ENCODE measurements at places on chromosomes 6 and 20.

- DNase-seq: no peak
These were observed 33.2 kb downstream of the CDH22 start for GRCh38 chr20:46275091-46275490.

- DNase-seq: no peak
These were observed 87.8 kb downstream of the SLC16A10 start for GRCh38 chr6:111175109-111175508.

GRCh38 chr6:70503813-70504465 is 62.8 kb upstream of the SDHAF4 start:
- no peak for DNase-seq

DNA sequence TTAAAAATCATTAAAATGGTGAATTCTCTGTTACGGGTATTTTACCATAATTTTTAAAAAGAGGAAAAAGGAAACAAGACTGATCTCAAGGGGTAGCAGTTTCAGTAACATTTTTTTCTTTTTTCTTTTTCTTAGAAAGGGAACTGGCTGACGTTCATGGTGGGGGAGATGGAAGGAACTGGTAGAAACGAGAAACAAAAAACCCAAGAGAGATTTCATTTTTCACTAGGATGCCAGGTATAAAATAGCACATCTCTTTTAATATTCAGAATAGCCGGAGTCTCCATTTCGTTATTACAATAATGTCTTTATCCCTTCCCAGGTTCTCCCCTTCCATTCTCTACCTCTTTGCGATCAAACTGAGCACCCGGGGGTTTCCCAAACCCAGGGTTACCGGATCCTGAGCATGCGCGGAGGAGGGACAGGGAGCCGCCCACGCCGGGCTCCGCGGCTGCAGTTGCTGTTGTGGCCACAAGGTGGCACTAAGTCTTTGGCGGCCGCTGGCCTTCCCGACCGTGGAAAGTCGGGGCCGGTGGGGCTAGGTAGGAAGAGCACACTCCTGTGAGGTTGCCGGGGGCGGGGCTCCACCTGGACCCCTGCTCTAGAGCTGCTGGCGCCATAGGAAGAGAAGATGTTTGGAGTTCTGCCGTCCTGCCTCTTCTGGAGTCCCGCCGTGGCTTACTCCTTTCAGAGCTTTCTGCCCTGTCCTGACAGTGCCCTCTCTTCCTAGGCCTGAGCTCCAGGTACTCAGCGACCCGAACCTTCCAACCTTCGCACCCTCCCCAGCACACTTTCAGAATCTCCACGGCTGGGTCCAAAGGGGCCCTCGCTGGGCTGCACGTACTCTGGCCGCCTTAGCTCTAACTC is 146.8 kb downstream of the SH3BGRL2 start:
- DNase-seq: peak; percentile 83

DNA sequence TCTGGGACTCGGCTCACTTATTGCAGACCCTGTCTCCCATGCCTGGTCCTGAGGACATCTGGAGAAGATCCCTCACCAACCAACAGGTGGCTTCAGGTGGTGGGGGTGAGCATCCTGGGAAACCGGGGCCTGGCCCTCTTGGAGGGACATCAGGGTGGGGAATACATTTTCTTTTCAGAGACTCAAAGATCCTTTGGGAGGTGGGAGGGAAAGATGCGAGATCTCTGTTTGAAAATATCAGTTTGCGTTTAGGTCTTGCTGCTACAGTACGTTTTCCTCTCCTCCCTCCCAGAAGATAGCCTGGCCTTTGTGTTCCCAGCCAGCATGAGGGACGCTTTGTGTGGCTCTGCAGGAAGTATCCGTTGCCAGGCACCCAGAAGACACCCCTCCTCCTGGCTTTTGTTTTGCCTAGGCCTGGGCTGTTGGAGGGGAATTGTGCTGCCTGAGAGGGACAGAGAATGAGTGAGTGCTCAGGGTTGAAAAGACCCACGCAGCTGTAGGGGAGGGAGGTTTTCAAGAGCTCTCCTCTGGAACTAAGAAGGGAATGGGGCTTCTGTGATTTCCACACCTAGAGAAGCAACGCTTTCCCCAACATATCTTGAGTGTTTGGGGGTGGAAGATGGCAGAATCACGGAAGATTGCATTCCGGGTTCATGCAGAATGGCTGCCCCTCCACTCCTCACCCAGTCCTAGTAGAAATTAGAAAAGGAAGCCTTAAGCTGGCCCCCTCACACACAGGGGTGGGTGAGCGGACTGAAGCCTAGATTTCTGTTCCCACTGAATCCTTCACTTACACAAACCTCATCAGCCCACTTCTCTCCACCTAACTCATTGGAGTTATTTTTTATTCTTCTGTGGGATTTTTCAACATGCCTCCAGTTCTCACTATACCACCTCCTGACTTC is 22.0 kb upstream of the SLC2A12 start:
- no peak for DNase-seq

DNA sequence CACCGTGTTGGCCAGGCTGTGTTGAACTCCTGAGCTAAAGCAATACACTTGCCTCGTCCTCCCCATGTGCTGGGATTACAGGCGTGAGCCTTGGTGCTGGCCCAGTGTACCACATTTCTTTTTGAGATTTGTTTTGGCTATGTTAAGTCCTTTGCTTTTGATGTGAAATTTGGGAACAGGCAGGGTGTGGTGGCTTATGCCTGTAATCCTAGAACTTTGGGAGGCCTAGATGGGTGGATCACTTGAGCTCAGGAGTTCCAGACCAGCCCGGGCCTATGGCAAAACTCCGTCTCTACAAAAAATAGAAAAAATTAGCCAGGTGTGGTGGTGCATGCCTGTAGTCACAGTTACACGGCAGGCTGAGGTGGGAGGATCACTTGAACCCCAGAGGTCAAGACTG is 40.2 kb downstream of the GINS1 start:
- no peak for DNase-seq

- no peak for DNase-seq
These were observed 82.3 kb upstream of the GCM1 start for GRCh38 chr6:53230775-53231467.

GRCh38 chr6:24477070-24477469 is 12.3 kb downstream of the GPLD1 start:
- DNase-seq: no peak

- no peak for DNase-seq
These were observed 578.9 kb downstream of the HAO1 start for GRCh38 chr20:7361321-7361720.

GRCh38 chr20:8996817-8997512 is 71.9 kb upstream of the PLCB4 start:
- no peak for DNase-seq

DNA sequence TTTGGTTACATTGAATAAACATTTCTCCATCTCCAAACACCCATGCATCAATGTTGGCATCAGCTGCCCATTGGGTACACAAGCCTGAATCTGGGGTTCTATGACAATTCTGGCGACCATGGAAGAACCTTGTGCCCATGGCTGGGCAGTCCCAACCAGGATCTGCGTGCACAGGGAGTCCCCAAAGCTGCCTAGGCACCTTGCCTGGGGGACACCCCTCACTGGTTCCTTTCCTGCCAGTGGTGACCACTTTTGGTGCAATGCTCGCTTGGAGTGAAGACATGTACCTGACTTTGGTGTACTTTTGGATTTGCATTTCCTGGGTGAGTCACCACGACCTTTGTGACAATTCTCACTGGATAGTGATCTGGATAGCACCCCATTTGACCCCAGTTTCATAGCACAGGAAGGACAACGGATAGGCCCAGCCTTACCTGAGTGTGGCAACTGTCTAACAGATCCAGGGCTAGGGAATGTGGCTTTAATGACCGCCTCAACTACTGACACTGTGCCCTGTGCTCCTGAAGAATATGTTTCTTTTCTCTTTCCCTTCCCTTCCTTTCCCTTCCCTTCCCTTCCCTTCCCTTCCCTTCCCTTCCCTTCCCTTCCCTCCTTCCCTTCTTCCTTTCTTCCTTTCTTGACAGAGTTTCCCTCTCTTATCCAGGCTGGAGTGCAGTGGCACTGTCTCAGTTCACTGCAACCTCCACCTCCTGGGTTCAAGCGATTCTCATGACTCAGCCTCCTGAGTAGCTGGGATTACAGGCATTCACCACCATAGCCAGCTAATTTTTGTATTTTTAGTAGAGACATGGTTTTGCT is 7.1 kb downstream of the SPINT3 start:
- no peak for DNase-seq

GRCh38 chr20:33400812-33401183 is 521 bp downstream of the CDK5RAP1 start:
- DNase-seq: no peak

DNA sequence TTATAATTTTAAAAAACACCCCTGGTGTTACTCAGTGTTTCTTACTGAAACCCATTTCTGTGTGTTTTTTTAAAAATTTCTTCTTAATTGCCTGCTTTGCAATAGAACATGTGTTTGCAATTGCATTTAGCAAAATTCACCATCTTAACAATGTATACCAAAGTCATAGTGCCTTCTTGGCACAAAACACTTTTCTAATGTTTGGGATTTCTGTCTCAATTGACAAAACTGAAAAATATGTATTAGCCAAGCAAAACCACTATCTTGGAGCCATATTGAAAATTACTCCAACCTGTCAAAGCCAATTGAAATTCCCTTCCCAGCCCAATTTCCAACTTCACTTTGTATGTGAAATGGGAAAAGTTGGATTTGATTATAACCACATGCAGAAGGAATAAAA is 88.4 kb upstream of the RSPO3 start:
- no peak for DNase-seq

GRCh38 chr20:41139227-41140093 is 2.1 kb downstream of the PLCG1 start:
- DNase-seq: no peak

DNA sequence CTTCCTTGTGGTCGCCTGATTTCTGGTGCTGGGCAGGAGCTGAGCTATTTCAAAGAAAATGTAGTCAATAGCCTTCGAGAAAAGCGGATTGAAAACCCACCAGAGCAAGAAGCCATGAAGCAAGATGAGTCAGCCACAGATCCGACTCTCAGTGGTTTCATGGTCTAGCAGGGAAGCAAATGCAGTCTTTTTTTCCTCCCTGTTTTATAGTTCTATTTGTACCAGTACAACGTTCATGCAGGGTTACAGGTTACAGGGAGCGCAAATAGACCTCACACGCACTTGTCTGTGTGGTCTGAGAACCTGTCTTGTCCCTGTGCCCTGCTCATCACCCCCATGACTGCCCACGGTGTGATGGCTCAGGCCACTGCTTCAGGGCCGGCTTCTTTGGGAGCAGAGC is 309.8 kb upstream of the SUPT3H start:
- DNase-seq: no peak

DNA sequence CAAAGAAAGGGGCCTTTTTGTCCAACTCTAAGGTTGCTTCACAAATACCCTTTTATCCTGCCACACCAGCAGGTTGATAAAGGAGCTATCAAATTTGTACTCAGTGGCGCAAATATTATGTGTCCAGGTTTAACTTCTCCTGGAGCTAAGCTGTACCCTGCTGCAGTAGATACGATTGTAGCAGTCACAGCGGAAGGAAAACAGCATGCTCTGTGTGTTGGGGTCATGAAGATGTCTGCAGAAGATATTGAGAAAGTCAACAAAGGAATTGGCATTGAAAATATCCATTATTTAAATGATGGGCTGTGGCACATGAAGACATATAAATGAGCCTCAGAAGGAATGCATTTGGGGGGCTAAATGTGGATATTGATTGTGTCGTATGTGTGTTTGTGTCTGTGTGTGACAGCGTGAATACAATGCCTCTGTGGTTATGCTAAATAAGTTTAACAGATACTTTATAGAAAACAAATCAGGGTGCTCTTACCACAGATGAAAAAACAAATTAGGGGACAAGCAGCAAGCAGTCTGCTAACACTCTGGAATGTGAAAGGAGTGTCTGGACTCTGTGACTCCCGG is 33.6 kb downstream of the HM13 start:
- DNase-seq: no peak

DNA sequence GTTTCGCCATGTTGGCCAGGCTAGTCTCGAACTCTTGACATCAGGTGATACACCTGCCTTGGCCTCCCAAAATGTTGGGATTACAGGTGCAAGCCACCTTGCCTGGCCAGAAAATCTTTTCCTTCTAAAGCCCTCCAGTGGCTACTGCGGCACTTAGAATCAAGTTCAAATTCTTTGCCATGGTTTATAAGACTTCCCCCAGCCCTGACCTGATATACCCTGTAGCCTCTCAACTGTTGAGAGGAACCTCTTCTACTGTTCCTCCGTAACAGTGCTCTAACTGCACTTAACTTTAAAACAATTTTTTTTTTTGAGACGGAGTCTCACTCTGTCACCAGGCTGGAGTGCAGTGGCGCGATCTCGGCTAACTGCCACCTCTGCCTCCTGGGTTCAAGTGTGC is 235.6 kb downstream of the BCAS1 start:
- DNase-seq: no peak

GRCh38 chr6:104955491-104955890 is 1.4 kb upstream of the LIN28B start:
- DNase-seq: no peak

GRCh38 chr6:24484657-24485323 is 4.6 kb downstream of the GPLD1 start:
- no peak for DNase-seq

DNA sequence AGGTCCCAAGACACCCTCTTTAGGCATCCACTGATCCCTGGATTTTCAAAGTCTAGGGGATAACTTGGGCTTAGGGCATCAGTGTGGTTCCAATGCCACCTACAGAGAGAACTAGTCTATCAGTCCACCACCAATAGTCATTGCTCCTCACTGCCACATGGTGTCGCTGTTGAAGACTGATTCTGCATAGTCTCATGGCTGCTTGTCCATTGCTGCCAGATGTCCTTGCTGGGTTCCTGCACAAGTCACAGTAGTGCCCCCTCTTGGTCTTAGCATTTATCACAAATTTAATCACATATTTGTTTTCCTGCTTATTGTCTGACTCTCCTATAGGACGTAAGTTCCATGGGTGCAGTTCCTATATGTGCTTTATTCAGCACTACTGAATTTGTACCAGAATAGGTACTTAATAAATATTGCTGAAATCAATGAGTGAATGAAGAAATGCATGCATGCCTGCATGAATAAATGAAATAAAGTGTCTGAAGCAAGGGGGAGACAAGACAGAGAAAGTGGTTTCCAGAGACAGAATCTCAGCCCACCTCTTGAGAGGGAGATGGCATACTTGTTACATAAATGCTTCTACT is 45.9 kb upstream of the RALY start:
- DNase-seq: peak; percentile 18

GRCh38 chr6:11618533-11618932 is 81.0 kb downstream of the TMEM170B start:
- no peak for DNase-seq

DNA sequence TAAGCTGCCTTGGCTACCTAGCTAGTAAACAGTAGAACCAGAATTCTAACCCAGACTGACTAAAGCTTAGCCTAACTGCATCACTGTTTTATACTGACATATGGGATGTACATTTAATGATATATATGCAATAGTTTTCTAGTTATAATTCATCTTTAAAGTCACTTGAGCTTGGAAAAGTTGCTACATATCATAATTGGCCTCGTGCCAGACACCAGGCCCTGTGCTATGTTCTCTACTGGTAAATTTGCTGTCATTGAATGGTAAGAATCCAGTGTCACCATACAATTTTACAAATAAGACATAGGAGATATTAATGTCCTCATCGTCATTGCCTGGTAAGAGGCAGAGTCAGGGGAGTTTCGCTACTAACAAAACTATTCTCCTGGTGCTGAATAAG is 396.8 kb downstream of the CDKAL1 start:
- no peak for DNase-seq

Measured in CD4-positive, alpha-beta T cell treated with Interferon gamma for 1 hour (primary cell).